Activated CD8-positive, alpha-beta T cell treated with anti-CD3 and anti-CD28 coated beads, Interleukin-2, amount 10 ng/mL, durations not matched to agents 7 days and 5 days (primary cell): ENCODE measurements at places on chromosomes 1 and 21. TPM values are rescaled to one million over a fixed set of nuclear protein-coding genes. Genes with fewer than 3 reads are reported as not detected.

DNA sequence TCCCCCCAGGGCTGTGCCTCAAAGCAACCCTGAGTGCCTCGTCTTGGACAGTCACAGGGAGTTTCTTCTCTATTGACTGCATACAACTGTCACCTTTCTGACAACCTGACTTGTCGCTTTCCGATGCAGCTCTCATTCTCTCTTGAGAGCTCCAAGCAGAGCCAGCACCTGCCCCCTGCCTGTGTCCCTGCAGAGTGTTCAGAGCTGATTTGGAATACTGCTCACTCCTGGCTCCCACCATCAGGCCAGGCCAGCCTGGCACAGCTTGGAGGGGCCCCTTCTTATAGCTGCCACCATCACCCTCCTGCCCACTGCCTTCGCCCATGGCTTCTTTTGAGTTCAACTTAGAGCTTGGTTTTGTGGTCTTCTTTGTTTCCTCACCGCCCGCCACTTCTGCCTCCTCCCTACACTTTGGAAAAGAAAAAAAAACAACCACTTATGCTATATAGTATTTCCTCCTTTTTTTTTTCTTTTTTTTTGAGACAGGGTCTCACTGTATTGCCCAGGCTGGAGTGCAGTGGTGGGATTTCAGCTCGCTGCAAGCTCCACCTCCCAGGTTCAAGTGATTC lies 12.3 kb downstream of the NCF2 start:
- no peak overlapping the region for H3K4me3 ChIP-seq
- no peaks in the 10 kb centered on the region for H3K27me3 ChIP-seq
- H3K27ac ChIP-seq = peak overlapping the region; percentile 26
- DNase-seq = no peak
- H3K4me1 ChIP-seq = peaks cover 34% of the 10 kb centered on the region

- H3K4me1 ChIP-seq = no peaks in the 10 kb centered on the region
- H3K27ac ChIP-seq = no peak overlapping the region
- H3K27me3 ChIP-seq = no peaks in the 10 kb centered on the region
- no peak for DNase-seq
These were observed 47.1 kb upstream of the ZYG11A start for GRCh38 chr1:52795464-52795863.

DNA sequence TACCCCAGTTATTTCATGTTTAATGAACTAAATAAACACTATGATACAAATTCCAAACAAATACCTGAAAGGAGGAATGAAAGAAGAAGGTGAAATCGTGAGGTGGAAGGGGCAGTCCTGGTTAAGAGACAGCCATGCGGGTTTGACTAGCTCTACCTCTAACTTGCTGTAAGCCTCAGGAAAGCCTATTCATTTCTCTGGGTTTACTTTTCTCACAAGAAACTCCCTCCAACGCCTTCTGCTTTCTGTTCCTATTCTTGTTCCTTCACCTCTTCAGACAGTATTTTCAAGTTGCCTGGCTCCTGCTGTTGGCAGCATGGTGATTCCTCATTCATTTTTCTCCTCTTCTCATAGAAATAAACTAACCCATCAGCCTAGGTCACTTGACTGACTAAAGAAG lies 92.4 kb downstream of the NTPCR start:
- no peak for DNase-seq
- H3K36me3 ChIP-seq = peaks cover 5% of the 10 kb centered on the region
- H3K4me1 ChIP-seq = no peaks in the 10 kb centered on the region
- no peak overlapping the region for H3K27ac ChIP-seq

THEM5 gene
- total RNA-seq = not detected

GRCh38 chr1:39116860-39117728 lies 87.4 kb upstream of the MACF1 start:
- H3K36me3 ChIP-seq = no peaks in the 10 kb centered on the region
- H3K27me3 ChIP-seq = no peaks in the 10 kb centered on the region
- no peak for DNase-seq
- H3K4me3 ChIP-seq = no peak overlapping the region

DNA sequence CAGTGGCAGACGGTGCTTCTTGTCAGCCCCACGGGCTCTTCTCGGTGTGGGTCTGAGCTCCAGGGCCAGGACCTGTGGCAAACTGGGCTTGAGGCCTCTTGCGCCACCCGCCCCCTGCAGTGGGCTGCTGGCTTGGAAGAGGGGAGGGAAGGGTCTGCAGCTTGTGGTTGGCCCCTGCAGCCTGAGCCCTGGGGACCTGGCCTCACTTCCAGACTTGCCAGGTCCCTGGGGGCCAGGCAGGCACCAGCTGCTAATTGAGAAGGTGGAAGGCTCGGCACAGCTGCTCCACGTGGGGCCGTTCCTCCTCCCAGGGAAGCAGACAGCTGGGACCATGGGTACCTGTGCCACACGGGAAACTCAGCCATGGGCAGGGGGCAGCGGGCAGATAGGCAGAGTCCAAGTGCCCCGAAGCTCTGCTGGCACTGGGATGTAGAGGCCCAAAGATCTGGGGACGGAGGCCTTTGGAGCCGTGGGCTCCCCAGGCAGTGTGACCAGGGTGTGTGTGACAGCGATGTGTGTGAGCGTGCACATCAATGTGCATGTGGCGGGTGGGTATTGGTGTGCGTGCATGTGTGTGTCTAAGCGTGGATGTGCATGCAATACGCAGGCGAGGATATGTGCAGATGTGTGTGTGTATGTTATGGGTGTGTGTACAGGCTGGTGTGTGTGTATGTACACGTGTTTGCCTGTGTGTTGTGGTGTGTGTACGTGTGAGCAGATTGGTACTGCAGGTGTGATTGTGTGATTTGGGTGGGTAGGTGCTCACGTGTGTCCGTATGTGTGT lies 39.3 kb downstream of the TP73 start:
- H3K27me3 ChIP-seq = no peaks in the 10 kb centered on the region
- no peak for DNase-seq
- no peak overlapping the region for H3K4me3 ChIP-seq
- H3K4me1 ChIP-seq = no peaks in the 10 kb centered on the region

GRCh38 chr1:150548632-150549495 lies at the start of gene ADAMTSL4:
Gene ADAMTSL4 (plus strand): TSS chr1:150549408. CDS start chr1:150552289, 2,881 bp downstream.
- no peak within 1 kb of the TSS for H3K27ac ChIP-seq
- peak; percentile 51 for DNase-seq
- peak within 1 kb of the TSS; percentile 73 for H3K4me3 ChIP-seq
- H3K27me3 ChIP-seq = peaks cover 25% of the 10 kb centered on the region

OR2AK2 gene
- total RNA-seq = not detected

DNA sequence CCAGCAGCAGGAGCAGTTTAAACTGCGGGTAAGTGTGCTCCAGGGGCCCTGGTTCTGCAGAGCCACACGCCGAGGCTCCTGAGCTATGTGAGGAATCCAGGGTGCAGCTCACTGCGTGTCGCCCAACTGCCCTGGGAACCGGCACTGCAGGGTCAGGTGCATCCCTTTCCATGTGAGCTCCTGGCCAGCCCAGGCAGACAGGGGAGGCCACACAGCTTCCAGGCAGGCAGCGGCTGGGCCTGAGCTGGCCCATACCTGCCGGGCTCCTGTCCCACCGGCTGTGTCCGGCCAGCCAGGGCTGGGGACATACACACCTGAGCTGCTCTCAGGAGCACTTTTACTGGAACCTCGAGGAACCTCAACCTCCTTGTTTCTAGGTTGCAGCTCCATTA lies 18.6 kb upstream of the COL18A1 start:
- H3K4me1 ChIP-seq = no peaks in the 10 kb centered on the region
- H3K36me3 ChIP-seq = no peaks in the 10 kb centered on the region
- no peak for DNase-seq

FAM110D gene
- not detected for total RNA-seq

C1orf141 gene
- not detected for total RNA-seq

- H3K27me3 ChIP-seq = peaks cover 3% of the 10 kb centered on the region
- no peaks in the 10 kb centered on the region for H3K36me3 ChIP-seq
- H3K4me3 ChIP-seq = peak overlapping the region; percentile 64
- peak overlapping the region; percentile 81 for H3K27ac ChIP-seq
- peaks cover 43% of the 10 kb centered on the region for H3K4me1 ChIP-seq
These were observed 9.1 kb upstream of the SLC19A1 start for GRCh38 chr21:45551316-45551715.

CA6 gene
- 6.4 TPM for total RNA-seq

DNA sequence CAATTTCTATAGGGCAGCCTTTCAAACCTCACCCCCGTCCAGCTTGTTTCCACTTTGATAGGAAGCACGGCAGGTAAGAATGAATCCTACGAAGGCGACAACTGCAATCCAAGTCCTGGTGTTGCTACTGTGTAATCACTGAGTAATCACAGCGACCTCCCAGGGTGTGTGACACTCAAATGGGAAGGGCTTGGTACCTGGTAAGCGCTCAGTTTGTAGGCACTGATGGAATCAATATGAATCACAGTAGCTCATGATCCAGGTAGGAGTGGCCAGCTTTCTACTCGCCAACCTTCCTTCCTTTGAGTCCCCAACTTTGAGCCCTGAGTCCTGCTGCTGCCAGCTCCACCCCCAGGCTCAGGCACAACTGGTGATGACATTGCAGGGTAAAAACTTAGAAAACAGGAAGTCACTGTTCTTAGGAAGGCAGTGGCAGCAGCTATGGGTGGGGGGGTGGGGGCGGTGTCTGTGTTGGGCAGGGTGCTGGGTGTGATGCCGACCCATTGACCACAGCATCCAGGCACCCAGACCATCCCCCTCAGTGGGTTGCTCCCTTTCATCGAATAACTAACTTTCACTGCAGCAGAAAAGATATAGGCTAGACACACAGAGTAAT lies 70.7 kb downstream of the CD247 start:
- peak overlapping the region; percentile 67 for H3K4me3 ChIP-seq
- H3K36me3 ChIP-seq = peaks cover 57% of the 10 kb centered on the region
- H3K27me3 ChIP-seq = no peaks in the 10 kb centered on the region
- H3K27ac ChIP-seq = peak overlapping the region; percentile 94
- peaks cover 91% of the 10 kb centered on the region for H3K4me1 ChIP-seq

DNA sequence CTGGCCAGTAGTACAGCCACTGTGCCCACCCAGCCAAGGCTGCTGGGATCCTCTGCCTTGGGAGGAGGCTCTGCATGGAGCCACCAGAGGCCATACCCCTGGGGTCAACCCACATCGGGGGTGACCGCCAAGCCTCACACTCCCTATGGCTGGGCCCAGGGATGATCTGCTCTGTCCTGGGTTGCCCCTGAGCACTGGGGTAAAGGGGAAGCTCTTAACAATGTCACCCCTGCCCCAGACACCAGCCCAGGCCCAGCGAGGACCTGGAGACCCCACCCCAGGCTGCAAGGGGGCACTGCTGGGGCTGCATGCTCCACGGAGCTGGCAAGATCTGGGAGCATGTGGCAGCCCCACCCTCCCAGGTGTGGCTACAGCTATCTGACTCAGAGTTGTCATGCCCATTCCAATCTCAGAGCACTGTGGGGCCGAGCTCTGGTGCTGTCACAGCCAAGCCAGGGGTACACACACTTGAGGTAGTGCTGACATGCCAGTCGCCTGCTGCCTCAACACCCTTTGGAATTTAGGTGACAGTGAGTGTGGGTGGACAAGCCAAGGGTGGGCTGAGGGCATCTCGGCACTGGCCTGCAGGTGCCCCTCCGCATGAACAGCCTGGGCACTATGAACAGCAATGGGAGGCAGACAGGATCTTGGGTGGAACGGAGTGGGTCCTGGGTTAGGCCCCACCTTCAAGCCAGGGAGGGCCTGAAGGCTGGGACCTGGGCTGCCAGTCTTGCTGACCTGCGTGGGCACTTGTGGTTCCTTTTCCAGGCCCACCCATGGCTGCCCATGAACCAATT lies 427.7 kb downstream of the LRRIQ3 start:
- DNase-seq = no peak
- H3K36me3 ChIP-seq = no peaks in the 10 kb centered on the region
- H3K4me3 ChIP-seq = no peak overlapping the region
- H3K27me3 ChIP-seq = no peaks in the 10 kb centered on the region
- no peaks in the 10 kb centered on the region for H3K4me1 ChIP-seq
- H3K27ac ChIP-seq = no peak overlapping the region

- no peaks in the 10 kb centered on the region for H3K36me3 ChIP-seq
- no peak overlapping the region for H3K27ac ChIP-seq
- no peak overlapping the region for H3K4me3 ChIP-seq
- H3K27me3 ChIP-seq = no peaks in the 10 kb centered on the region
These were observed 186.3 kb downstream of the NFIA start for GRCh38 chr1:61268546-61269240.

- H3K27ac ChIP-seq = no peak overlapping the region
- H3K4me1 ChIP-seq = peaks cover 7% of the 10 kb centered on the region
- H3K27me3 ChIP-seq = peaks cover 2% of the 10 kb centered on the region
- DNase-seq = peak; percentile 25
- no peak overlapping the region for H3K4me3 ChIP-seq
- no peaks in the 10 kb centered on the region for H3K36me3 ChIP-seq
These were observed 397.9 kb upstream of the NR5A2 start for GRCh38 chr1:199629624-199630023.

ARHGEF10L gene
- not detected for total RNA-seq

XKR8 gene
- total RNA-seq = 8.0 TPM

GRCh38 chr1:31725134-31725533 lies 21.3 kb upstream of the COL16A1 start:
- no peak for DNase-seq
- no peaks in the 10 kb centered on the region for H3K4me1 ChIP-seq
- peaks cover 3% of the 10 kb centered on the region for H3K27me3 ChIP-seq
- H3K27ac ChIP-seq = no peak overlapping the region

DNA sequence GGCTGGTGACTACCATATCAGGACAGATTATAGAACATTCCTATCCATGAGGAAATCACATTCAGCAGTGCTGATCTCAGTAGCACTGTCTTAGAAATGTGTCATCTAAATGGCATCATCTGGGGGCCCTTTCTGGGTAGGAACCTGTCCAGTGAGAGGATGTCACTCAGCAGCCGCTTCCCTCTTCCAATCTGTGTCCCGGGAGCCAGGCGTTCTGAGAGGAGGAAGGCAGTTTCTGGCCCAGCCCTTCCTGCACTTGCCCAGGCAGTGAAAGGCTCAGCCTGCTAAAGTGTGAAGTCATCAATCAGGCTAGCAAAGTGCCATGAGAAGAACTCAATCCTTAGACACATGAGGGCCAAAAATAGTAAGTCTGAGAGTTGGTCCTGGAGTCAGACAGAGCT lies 25.6 kb downstream of the RAB4A start:
- no peak overlapping the region for H3K4me3 ChIP-seq
- no peak for DNase-seq
- peak overlapping the region; percentile 39 for H3K27ac ChIP-seq
- H3K36me3 ChIP-seq = peaks cover 27% of the 10 kb centered on the region

GRCh38 chr1:161382214-161383019 lies 14.7 kb upstream of the CFAP126 start:
- no peaks in the 10 kb centered on the region for H3K27me3 ChIP-seq
- no peak overlapping the region for H3K27ac ChIP-seq
- peaks cover 16% of the 10 kb centered on the region for H3K4me1 ChIP-seq
- no peak for DNase-seq

DNA sequence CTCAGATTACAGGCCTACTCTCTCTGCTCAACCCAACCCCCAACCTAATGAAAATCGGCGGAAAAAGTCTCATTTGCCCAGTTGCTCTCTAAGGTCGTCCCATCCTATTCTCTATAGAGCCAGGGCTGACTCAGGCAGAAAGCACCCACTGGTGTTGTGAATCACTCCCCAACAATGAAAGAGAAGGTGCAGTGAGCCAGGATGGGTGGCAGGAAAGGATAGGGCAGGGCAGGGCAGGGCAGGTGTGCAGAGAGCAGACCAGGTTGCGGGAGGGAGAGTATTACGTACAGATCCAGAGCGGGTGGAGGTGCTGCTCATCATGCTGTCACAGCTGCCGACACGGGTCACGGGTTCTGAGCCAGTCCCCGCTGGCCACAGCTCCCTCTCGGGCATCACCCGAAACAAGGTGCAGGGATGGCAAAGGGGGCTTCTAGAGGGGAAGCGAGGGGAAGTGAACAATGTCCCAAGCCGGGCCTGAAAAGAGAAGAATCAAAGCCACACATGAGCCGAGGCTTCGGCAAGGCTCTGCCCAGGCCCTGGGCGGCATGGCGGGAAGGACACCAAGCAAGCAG lies 5.3 kb downstream of the C1orf116 start:
- no peak overlapping the region for H3K4me3 ChIP-seq
- peaks cover 6% of the 10 kb centered on the region for H3K4me1 ChIP-seq
- no peak overlapping the region for H3K27ac ChIP-seq
- peaks cover 48% of the 10 kb centered on the region for H3K27me3 ChIP-seq
- no peaks in the 10 kb centered on the region for H3K36me3 ChIP-seq
